Urinary bladder (tissue), 4 donors: ENCODE measurements at places on chromosomes 5 and 9. TPM values are rescaled to one million over a fixed set of nuclear protein-coding genes. Genes with fewer than 3 reads are reported as not detected.

- no peak for DNase-seq
These were observed 39.8 kb upstream of the COL5A1 start for GRCh38 chr9:134601764-134602163.

- no peak for DNase-seq
These were observed 185.4 kb downstream of the PJA2 start for GRCh38 chr5:109224276-109224882.

The IFNA21 gene
- total RNA-seq: not detected

DNA sequence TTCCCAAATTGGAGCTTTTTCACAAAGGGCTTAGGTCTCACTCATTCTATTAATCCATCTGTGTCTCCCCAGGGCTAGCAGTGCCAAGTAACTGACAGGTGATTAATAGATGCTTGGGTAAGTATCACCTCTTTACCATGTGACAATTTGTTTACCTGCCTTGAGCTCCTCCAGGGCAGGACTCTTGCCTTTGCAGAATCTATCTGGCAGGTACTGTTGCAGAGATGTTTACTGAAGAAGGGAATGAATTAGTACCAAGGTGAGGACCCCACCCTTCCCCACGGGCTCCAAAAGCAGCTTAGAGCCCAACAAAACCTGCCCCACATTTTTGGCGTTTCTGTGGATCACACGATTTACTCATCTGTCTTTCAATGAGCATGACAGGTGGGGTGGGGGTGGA is 698 bp upstream of the TGFBI start:
- DNase-seq: no peak
